Effector memory CD8-positive, alpha-beta T cell (primary cell): ENCODE measurements at places on chromosomes 3 and 15.

- no peak for DNase-seq
These were observed 17.7 kb downstream of the STARD9 start for GRCh38 chr15:42593143-42593542.

DNA sequence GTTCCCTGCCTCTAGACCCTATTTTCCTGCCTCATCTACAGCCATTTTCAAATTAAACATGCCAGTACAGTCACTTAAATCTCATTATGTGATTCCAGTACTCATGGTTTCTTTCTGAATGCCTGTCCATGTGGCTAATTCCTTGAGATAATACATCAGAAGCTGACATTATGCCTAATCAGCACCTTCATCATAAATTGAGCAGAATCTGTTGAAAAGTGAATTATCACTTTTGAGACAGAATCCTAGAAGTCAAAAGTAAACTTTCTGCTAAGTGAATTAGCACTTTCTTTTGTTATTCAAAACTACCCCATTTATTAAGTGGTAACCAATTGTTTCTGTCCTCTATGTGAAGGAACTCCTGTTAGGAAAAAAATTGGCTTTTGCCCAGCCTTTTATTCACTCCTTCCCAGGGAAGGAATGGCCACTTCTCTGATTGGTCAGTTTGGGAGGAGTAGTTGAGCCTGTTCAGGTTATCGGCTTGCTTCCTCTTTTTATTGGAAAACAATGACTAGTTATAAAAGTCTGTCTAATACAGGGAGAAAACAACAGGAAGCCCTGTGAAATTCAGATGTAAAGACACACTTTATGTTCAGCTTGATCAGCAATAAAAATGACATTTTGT lies 40.5 kb downstream of the OSTN start:
- DNase-seq, result no peak

- peak; percentile 44 for DNase-seq
These were observed 46.2 kb downstream of the PTH1R start for GRCh38 chr3:46923559-46924350.

DNA sequence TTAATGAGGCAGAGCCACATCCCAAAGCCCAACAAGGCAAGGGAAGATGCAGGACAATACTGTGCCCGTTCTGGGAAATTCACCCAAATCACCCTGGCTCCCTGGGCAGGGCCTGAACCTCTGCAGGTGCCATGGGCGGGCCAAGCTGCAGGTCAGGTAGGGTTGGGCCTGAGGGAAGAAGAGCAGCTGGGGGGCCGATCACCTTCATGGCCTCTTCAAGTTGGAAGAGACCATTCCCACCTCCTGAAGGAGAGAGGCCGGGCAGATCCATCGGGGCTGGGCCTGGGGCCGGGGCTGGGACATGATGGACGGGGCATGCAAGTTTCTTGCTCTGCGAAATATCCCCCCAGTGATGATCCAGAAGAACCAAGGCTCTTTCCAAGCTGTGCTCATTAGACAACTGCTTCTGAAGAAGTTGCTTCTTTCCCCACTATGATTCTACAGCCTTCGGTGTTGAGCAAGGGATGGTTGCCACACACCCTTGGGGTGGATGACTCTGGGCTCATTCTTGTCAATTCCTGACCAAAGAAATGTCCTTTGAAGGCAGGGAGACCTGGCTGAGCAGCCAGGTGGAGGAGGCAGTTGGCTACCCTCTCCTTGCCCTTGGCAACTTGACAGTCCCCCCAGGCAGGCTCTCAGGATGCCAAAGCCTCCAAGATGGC lies 38.2 kb downstream of the KLHL25 start:
- no peak for DNase-seq

- DNase-seq, result no peak
These were observed 726.5 kb upstream of the NECTIN3 start for GRCh38 chr3:110344897-110345767.

DNA sequence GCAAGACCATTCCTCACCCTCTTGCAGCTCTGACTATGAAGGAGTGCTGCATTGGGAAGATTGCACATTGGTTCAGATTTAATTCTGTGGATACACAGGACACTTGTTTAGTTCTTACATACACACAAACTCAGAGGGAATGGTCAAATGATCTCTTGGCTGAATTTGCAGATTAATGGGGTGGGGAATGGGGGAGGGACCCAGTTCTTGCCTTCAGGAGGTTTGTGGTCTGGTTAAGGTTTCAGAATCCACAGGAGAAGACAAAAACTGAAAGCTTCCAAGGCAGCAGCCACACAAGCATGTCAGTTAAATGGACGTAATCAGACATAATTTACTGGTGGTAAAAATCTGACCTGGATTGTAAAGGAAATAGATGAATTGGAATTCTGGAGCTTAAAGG lies 257.1 kb upstream of the ROPN1 start:
- no peak for DNase-seq
